Cerebellar cortex (tissue), 1 donor: ENCODE measurements at places on chromosomes 2 and 18.

GRCh38 chr18:13610555-13611141 lies 115.7 kb downstream of the FAM210A start:
- DNase-seq = peak; percentile 30

DNA sequence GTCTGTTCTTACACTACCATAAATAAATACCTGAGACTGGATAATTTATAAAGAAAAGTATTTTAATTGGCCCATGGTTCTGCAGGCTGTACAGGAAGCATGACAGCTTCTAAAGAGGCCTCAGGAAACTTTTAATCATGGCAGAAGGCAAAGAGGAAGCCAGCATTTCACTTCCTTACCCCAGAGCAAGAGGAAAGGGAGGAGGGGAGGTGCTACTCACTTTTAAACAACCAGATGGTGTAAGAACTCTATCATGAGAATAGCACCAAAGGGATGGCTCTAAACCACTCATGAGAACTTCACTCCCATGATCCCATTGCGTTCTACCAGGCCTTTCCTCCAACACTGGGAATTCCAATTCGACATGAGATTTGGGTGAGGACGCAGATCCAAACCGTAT lies 344.4 kb upstream of the SLC39A10 start:
- DNase-seq = no peak

DNA sequence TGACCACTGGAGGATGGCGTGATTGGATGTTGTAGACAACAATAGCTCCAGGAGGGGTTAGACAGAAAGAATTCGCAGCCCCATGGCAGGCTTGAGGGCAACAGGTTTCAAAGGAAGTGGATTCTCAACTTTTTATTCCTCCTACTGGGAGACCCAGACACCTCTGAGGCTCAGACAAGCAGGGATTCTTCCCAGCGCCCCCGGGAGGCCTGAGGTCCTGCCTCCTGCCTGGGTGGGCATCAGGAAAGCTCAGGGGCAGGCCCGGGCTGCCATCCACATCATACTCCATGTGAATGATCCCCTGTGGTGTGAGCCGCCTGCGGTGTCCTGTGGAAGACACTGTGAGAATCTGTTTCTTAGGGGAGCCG lies 203.5 kb downstream of the CYP26B1 start:
- no peak for DNase-seq

DNA sequence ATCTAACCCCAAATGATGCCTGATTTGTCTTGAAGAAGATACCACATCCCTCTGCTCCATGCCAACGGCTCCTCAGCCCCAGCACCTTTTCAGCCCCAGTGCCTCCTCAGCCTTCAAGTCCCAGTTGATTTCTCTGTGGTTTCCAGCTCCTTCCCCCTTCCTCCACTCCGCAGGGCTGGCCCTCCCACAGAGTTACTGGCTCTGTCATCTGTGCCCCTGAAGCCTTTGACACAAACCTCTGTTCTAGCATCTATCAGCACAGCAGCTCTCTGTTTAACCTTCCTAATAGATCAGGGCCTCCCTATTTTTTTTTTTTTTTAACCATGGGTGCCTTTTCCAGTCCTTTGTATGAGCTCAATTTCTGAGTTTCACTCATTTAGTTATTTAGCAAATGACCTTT lies 201.3 kb upstream of the CXCR4 start:
- DNase-seq = no peak

DNA sequence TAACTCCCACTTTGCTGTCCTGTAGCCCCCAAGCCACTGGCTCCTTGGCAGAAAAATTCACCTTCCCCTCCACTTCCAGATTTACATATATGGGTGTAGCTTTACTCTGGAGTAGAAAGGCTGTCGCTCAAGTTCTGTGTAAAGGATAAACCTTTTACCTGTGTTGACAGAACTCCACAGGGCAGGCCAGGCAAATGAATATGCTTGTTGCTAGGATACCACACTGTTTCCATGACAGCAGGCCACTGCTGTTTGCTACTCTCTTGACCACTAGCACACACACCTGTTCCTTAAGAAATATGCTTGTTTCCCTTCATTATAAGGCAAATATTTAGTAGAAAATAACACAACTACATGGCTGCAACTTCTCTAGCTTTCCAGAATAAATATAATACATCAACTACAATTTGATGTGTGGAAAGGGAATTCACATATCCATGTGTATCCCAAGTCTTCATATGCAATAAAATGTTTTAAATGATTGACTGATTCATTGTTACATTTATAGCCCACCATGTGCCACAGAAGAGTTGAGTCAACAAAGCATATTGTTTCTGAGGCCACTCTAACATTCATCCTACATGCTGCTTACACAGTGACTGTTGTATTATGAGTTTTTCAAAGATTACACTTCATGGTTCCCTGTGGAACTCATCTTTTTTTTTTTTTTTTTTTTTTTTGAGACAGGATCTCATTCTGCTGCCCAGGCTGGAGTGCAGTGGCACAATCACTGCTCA lies 56.2 kb upstream of the ROCK1 start:
- DNase-seq = peak; percentile 24

GRCh38 chr18:808086-808485 lies 4.0 kb downstream of the YES1 start:
- DNase-seq = no peak
